Stimulated activated CD4-positive, alpha-beta T cell treated with anti-CD3 and anti-CD28 coated beads, Interleukin-1b, Interleukin-23, amount 100 ng/mL, for 1 hour (primary cell): ENCODE measurements at places on chromosomes 12 and 14.
A peak's percentile ranks its signal among the peaks of the same experiment; 100 is the strongest.

DNA sequence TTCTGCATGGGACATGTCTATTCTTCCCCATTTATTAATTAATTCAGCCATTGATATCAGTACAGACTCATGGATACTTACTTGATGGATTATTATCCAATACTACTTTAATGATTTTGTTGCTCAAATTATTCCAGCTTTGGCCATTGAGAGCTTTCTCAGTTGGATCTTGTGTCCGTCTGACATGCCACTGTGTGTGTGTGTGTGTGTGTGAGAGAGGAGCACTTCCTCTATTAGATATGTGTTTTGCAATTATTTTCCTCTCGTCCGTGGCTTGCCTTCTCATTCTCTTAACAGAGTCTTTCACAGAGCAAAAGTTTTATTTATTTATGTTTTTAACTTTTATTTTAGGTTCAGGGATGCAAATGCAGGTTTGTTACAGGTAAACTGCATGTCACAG, 194.2 kb downstream of the ADGRD1 start:
- DNase-seq, result no peak

- no peak for DNase-seq
Measured at GRCh38 chr12:108973629-108974152, 47.2 kb downstream of the SVOP start.

GRCh38 chr12:52391618-52392002, 6.2 kb upstream of the KRT84 start:
- DNase-seq, result no peak

- DNase-seq, result no peak
Measured at GRCh38 chr12:76708296-76708695, 55.6 kb upstream of the ZDHHC17 start.

DNA sequence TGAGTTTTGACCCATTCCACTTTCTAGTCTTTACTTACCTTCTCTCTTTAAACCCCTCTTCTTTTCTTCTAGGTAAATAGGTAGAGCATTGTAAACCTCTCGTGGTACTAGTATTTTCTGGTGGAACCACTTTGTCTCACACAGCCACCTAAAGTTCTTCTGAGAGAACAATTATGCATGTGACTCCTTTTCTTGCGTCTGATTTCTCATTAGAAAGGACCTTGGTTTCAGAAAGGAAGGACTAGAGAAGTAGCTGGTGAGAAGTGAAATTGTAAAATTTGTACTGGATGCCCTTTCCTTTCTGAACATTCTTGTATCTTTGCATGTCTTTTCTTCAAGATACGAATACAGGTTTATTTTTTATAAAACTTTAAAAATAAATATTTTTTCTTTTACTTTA, 99.0 kb downstream of the NUBPL start:
- DNase-seq, result no peak

GRCh38 chr12:57280211-57281062, 29.4 kb upstream of the STAC3 start:
- peak; percentile 33 for DNase-seq

DNA sequence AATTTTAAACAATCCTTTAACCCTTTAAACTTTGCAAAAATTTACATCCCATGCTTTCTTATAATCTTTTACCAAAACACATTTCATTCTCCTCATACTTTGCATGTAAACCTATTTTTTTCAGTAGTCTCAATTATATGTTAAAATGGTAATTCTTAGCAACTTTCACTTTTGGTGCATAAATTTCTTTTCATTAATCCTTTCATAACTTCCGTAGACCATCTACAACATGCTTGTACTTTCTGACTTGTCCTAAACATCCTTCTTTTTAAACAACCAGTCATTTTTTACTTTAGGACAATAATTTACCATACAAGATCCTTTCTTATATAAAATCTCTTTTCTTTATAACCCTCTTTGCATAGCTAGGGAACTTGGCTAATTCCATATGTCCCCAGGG, 19.5 kb downstream of the CCDC91 start:
- DNase-seq, result no peak

GRCh38 chr12:24015833-24016160, 66.3 kb upstream of the SOX5 start:
- no peak for DNase-seq

GRCh38 chr14:20417250-20418186, 4.2 kb upstream of the TEP1 start:
- DNase-seq, result no peak

- no peak for DNase-seq
Measured at GRCh38 chr14:89479802-89480201, 62.8 kb upstream of the FOXN3 start.

DNA sequence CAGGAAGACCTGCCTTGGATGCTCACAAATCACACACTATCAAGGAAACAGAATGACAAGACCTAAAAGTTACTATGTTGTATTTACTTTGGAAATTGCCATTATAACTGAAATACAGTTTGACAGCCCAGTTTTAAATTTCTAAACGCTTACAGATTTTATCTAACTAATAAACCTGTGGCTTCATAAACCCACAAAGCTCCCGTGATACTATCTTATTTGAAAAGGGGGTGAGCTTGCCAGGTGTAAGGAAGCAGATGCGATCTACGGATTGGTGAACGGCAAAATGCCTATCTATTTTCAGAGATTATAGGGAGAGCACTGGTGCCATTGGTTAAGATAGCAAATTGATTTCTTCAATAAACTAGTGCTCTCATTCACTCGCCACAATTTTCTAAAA, 485.5 kb downstream of the BCAT1 start:
- no peak for DNase-seq

DNA sequence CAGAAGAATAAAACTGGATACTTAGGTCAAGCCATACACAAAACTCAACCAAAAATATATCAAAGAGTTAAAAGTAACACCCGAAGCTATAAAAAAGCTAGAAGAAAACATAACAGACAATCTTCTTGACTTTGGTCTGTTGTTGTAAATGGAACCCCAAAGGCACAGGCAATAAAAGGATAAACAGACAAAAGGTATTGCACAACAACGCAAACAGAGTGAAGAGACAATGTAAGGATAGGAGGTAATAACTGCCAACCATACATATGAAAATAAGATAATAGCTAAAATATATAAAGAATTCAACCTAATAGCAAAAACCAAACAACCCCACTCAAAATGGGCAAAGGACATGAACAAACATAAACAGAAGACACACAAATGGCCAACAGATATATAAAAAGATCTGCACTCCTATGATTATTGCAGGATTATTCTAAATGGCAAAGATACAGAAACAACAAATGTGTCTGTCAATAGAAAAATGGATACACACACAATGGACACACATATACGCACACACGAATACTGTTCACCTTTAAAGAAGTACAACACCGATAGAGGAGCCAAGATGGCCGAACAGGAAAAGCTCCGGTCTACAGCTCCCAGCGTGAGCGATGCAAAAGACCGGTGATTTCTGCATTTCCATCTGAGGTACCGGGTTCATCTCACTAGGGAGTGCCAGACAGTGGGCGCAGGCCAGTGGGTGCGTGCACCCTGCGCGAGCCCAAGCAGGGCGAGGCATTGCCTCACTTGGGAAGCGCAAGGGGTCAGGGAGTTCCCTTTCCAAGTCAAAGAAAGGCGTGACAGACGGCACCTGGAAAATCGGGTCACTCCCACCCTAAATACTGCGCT, 1137.1 kb downstream of the FSCB start:
- no peak for DNase-seq

GRCh38 chr14:49860988-49861698, 8.6 kb upstream of the NEMF start:
- no peak for DNase-seq

DNA sequence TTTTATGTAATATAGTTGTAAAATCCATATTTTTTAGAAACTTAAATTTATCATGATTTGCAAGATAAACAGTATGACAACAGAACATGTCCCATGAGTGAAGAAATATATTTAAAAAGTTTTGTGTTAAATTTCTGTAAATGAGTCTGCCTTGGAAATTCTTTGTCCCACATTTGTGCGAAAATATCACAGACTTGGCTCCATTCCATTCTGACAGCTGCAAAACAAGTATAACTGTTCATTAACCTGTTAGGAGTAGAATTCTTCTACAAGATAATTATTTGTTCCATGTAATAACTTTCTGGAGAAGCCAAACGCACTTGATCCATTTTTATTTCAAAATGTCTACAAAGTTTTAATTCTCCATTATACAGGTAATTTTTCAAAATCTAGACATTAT, 37.9 kb downstream of the MDM1 start:
- no peak for DNase-seq

DNA sequence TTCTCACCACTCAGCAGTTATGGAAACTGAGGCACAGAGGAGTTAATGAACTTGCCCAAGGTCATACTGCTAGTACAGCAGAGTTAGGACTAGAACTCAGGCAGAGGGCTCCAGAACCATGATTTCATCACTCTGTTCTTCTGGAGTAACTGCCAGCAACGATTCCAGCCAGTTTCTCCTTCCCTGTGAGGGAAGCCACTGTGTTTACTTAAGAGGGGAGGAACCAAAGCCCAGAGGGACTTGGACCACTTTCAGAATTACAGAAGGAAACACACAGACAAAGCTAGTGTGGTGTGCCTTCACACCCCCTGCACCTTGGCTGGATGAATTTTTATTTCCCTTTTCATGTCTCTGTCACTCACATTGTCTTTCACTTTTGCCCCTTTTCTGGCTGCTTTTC, 398.2 kb downstream of the DPF3 start:
- no peak for DNase-seq

DNA sequence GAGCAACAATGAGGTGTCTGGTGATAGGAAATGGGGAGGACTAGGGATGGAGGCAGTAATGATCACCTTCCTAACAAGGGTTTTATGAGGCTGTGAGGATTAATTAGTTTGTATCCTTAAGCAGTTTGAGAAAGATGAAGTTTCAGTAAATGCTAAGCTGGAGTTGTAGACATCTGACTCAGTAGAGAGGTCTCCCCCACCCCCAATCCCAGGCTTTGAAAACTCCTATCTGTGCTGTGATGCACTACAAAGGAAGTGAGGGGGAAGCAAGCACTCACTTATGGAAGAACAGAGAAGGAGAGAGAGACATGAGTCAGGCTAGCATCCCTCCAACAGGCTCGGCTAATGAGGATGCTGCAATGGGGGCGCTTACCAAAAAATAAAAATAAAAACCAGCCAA, 5.5 kb upstream of the BCL11B start:
- no peak for DNase-seq

GRCh38 chr14:61126603-61127498, 145.8 kb downstream of the SLC38A6 start:
- DNase-seq, result no peak

- DNase-seq, result no peak
Measured at GRCh38 chr12:4292341-4293073, 18.9 kb downstream of the CCND2 start.

- DNase-seq, result no peak
Measured at GRCh38 chr12:80056232-80056631, 43.1 kb upstream of the OTOGL start.

GRCh38 chr12:127273626-127274025, 993.3 kb upstream of the TMEM132C start:
- no peak for DNase-seq

DNA sequence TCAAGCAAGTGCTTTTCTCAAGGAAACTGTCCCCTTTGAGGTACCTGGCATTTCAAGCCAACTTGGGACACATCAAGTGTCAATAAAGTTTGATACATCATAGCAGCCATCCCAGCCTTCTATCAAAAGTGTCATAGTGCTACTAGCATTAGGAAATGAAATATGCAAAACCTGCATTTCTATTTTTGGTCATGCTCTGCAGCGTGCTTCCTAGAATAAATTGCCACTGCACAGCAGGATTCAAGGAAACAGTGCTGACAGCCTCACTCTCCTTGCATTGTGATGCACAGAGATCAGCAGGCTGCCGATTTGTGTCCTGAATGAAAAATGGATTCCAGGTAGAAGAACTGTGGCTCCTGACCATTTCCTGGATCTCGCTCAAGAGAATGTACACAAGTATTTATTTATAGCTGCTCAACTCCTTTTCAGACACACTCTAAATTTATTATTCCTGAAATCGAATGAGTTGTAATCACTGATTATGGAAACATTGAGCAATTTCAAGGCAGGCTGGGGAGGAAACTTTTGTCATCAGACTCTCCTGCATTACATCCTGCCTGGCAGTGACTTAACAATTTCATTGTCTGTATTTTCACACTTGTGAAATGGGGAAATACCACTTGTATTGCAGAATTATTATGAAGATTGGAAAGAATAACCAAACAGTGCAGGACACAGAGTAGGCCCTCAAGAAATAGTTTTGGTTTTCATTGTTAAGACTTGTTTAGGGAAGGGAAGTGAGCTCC, 120.9 kb downstream of the SLC38A6 start:
- DNase-seq, result no peak

DNA sequence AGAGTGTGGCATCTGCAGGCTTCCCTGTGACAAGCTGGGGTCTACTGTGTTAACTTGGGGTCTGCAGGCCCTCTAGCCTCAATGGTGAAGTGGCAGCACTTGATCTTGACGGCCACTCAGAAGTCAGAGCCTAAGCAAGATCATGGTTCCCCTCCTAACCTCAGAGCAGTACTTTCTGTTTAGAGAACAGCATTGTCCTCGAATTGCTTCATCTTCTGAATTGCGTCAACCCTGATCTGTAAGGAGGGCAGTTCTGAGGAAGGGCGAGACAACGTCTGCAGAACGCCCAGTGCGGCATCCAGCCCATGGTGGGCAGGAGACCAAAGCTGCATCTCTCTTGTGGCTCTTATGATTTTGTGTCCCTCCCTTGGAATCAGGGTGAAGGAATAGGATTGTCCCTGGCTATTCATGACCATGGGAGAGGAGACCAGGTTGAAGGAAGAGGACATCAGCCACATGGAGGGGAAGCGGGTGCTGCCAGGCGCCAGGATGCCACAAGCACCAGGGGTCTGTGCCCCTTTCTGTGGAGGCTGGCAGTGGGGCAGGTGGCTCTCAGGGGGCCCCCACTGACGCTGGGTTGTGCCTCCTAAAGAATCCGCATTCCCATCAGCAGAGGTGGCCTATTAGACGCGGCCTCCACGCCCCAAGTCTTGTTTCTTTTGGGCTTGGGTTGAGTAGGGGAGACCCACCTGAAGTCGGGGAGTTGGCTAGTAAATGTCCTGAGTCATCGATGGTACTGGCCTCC, 2.2 kb downstream of the SERPINA9 start:
- DNase-seq, result no peak

DNA sequence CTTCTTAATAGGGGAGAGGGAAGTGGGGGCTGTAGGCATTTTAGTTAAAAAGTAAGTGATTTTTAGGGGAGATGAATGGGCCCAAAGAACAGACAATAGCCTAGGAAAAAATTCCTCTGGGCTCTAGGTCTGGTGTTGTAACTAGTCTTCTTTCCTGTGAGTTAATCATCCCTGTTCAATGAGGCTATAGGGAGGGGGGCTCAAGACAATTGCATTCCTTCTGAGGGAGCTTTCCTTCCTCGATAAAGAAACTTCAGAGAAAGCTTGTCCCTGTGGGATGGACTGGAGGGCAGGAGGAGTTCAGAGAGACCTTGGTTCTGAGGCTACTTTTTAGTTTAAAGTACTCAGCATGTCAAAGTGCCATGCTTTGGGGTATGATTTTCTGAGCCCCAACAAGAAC, 127.2 kb downstream of the BBS10 start:
- DNase-seq, result no peak
